ENCODE measurements at places on chromosomes 7 and 10.

- DNase-seq = no peak
Observed at GRCh38 chr7:23214938-23215337, 31.6 kb upstream of the GPNMB start.

GRCh38 chr7:10706875-10707493 is 266.7 kb upstream of the PHF14 start:
- no peak for DNase-seq

GRCh38 chr7:102244601-102245000 is 42.1 kb upstream of the SH2B2 start:
- DNase-seq = no peak

- no peak for DNase-seq
Observed at GRCh38 chr7:130395421-130395820, 15.1 kb downstream of the CPA1 start.

GRCh38 chr7:67021260-67021659 is 24.6 kb downstream of the TYW1 start:
- DNase-seq = no peak

GRCh38 chr10:20686015-20686635 is 211.0 kb downstream of the NEBL start:
- no peak for DNase-seq

GRCh38 chr7:71015252-71015900 is 116.6 kb upstream of the GALNT17 start:
- DNase-seq = no peak

DNA sequence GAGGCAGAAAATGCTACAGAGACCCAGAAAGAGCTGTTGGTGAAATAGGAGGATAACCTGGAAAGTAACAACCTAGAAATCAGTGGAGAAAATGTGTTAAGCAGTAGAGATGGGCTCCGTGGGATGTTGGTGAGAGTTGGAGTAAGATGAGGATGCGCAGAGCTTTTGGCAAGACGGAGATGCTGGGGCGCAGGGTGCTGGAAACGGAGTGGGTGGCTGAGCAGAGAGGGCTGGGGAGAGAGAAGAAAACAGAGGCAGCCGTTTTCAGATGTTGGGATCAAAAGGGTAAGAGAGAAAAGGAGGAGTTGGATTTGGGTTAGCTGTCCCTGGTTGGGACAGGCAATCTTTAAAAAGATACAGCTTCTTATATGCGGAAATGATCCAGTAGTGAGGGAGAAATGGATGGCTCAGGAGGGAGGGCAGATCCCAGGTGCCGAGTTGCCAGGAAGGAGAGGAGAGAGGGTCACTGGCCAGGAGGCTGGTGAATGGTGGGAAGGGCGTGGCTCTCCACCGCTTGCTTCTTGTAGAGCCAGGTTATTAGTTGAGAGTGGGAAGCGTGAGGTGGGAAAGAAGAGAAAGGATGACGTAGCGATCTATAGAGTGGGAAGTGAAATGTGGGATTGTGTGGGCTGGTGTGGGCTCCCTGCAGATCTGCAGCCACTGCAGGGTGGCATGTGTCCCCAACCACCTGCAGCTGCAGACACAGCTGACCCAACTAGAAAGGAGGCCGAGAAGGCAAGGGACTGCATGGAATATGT is 182.2 kb upstream of the SVIL start:
- DNase-seq = no peak

DNA sequence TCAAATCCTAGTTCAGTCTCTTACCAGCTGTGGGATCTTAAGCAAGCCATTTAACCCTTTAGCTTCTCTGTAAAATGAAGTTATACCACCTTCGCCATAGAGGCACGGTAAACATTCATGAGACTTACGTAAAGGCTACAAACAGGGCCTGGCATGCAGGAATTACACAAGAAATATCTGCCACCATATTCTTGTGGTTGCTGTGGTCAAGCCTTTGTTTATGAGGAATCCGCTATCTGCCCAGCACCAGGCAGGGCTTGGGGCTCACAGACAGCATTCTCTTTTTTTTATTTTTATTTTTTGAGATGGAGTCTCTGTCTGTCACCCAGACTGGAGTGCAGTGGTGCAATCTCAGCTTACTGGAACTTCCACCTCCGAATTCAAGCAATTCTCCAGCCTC is 9.9 kb downstream of the AIFM2 start:
- no peak for DNase-seq

- DNase-seq = no peak
Observed at GRCh38 chr7:46571996-46572395, 650.9 kb upstream of the IGFBP3 start.

- no peak for DNase-seq
Observed at GRCh38 chr10:92891885-92892690, 43.8 kb downstream of the EXOC6 start.

- no peak for DNase-seq
Observed at GRCh38 chr10:76244061-76244686, 812.8 kb downstream of the LRMDA start.

GRCh38 chr7:13097499-13097898 is 410.1 kb downstream of the ARL4A start:
- DNase-seq = no peak

- DNase-seq = no peak
Observed at GRCh38 chr7:6438427-6438826, 9.3 kb downstream of the DAGLB start.

DNA sequence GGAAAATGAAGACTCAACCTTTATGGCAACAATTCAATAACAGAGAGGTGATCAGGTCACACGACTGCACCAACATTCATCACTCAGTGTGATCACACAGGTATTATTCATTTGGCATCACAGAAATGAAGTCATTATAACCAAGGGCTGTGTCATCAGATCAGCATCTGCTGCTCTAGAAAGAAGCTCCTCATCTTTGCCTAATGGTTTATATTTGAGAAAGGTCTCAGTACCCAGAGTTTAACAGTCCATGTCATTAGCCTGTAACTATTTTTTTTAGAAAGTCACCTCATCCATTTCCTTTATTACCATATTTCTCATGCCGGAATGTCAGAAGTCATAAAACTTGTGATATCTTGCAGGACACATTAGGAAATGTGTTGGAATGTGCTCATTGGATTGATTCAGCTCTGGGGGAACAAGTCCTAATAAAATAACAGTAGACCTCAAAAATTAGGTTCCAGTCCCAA is 45.1 kb upstream of the PRKG1 start:
- no peak for DNase-seq

- no peak for DNase-seq
Observed at GRCh38 chr10:126337251-126337810, 50.9 kb downstream of the ADAM12 start.

DNA sequence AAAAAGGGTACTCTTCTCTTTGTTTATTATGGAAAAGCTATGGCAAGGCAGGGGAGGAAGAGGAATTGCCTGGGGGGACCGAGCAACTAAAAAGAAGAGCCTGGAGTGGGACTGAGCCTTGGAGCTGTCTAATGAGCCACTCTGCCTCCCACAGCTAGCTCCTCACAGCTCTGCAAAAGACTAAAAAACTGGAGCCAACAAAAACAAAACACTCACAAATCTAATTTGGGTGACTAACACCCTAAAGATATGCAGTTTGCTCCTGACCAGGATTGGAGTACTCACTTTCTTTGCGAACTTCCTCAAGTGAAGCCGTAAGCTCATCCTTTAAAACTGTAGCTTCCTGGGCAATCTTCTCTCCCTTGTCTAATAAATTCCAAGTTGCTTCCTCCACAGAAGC is 89.4 kb downstream of the CTNNA3 start:
- DNase-seq = no peak

GRCh38 chr10:33571616-33572015 is 237.1 kb upstream of the NRP1 start:
- no peak for DNase-seq

GRCh38 chr7:33965183-33965744 is 59.9 kb downstream of the BMPER start:
- DNase-seq = no peak

DNA sequence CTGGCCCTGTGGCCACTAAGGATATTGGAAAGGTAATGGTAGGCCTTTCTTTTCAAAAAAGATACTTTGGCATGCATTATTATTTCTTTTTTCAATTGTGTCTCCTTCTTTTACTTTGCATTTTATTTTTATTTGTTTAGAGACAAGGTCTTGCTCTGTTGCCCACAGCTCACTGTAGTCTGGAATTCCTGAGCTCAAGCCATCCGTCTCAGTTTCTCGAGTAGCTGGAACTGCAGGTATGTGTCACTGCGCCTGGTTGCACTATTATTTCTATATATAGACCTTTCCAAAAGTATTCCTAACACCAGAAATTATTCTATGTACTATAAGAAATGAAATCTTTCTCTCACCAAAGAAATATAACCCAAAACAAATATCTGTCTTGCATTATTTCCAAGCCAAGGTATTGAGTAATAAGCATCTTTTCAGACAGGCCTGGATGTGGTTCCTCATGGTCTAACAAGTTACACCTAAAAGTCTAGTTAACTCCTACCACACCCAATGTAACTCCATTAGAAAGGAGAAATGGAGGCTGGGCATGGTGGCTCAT is 500.8 kb upstream of the ANKRD30A start:
- no peak for DNase-seq

- DNase-seq = no peak
Observed at GRCh38 chr10:26857991-26858706, 2.6 kb downstream of the ABI1 start.

DNA sequence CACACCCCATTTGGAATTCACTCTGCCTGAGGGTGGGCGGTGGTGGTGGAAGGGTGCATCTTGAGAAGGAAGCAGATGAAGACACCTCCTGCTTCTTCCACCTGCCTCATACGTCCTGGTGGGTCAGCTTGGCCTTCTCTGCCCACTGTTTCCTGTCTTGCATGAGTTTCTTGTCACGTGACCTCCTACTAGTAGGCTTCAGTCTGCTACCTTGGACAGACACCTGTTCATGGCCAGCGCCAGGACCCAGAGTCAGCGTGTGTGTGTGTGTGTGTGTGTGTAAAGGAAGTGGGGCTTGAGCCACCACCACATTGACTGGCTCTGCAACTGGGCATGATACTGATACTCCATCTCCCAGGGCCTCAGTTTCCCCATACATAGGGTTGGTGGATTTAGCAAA is 17.1 kb upstream of the VPS37D start:
- DNase-seq = no peak

DNA sequence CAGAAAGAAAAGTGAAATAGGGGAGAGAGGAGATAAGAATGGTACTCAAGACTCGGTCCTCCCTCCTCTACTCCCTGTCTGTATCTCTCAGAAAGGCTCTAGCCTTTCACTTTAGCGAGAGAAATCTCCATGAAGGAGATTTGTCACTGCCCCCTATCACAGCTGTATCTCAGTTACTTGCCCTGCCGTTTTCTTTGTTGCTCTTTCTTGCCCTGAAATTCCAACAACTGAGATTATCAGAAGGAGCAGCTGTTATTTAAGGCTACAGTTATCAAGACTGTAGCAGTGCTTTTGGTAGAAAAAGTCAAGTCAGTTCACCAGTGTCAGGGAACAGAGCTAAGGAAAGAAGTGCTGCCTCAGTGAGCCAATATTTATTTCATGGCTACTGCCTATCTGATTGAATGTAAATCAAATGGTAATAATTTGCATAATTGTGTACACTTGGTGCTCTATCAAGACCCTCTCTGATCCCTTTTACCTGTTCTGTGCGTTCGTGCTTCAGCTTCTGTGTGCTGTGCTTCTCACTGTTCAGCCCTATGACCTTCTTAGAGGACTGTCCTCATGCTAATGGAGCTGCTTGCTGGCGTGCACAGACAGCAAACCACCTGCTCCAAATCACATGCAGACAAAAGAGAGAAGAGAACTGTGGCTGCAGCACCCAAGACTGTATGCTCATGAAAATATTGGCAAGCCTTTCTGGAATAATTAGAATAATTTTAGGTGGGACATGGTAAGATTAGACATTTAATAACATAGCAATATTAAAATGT is 180.2 kb upstream of the FAM3C start:
- DNase-seq = no peak

- DNase-seq = no peak
Observed at GRCh38 chr7:140576589-140576988, 64.0 kb downstream of the DENND2A start.

DNA sequence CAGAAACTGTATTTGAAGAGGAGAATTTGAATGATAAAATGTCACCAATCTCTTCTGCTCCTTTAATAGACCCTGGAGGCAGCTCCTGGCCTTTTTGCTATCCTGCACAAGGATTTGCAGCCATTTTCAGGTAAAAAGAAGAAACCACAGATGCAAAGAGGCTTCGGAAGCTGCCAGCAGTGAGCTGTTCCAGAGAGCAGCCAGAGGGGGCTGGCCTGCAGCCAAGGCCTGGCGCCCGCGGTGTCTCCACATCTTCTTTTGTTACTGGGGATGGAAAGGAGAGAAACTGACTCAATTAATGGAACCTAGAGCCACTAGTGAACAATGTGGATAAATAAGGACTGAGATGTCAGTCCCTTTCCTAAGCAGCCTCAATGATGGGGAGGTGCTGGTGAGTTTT is 23.9 kb upstream of the GPR26 start:
- DNase-seq = no peak

DNA sequence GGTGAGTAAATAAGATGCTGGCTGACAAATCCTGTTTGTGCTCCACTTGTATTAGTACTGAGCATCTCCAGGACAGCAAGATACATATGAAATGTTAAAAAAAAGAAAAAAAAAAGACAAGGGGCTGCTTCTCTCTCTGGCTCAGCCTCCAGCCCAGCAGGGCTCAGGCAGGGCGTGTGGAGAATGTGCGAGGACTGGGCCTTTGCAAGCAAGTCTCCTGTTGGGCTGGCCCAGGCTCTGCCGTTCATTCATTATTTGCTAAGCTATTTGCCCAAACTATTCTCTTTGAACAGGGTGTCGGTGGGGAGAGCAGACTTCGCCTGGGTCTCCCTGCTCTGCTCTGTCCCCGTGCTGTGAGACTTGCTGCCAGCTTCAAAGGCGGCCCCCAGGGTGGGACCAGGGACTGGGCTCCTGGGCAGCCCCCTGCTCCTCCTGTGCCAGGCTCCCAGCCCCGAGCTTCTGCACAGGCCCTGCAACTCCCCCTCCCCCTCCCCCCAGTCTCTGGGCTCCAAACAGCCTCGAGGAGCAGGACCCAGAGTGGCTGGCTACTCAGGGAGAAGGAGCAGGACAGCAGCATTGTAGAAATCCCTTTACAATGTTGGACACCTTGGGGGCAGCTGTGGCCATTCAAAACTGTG is 25.6 kb upstream of the MGMT start:
- no peak for DNase-seq

DNA sequence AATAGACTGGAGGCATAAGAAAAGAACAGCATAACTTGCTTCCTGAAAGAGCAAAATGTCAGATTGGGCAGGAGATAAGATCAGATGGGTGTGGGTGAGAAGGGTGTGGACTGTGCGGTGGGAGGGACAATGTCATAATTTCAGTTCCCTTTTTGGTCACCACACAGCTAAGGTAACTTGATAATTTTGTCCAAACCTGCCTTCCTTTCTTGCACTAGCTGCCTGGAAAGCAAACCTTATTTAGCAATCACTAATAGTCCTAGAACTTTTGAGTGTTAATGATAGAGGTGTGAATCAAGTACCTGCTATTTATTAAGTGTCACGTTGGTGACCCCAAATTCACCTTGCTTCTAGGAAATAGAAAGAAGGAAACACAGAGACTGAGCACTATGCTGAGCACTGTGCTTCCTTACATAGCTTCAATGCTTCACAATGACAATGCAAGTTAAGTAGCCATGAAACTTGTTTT is 72.4 kb upstream of the SP4 start:
- no peak for DNase-seq

- DNase-seq = no peak
Observed at GRCh38 chr7:78953090-78953489, 500.4 kb downstream of the MAGI2 start.

Data from NCI-H1092 treated with DMSO at 0.1 percent for 48 hours (cell line).